Fibroblast of lung (primary cell): ENCODE measurements at places on chromosomes 12 and 14.

- no peak for DNase-seq
Observed at GRCh38 chr12:130179621-130180020, 17.4 kb downstream of the FZD10 start.

DNA sequence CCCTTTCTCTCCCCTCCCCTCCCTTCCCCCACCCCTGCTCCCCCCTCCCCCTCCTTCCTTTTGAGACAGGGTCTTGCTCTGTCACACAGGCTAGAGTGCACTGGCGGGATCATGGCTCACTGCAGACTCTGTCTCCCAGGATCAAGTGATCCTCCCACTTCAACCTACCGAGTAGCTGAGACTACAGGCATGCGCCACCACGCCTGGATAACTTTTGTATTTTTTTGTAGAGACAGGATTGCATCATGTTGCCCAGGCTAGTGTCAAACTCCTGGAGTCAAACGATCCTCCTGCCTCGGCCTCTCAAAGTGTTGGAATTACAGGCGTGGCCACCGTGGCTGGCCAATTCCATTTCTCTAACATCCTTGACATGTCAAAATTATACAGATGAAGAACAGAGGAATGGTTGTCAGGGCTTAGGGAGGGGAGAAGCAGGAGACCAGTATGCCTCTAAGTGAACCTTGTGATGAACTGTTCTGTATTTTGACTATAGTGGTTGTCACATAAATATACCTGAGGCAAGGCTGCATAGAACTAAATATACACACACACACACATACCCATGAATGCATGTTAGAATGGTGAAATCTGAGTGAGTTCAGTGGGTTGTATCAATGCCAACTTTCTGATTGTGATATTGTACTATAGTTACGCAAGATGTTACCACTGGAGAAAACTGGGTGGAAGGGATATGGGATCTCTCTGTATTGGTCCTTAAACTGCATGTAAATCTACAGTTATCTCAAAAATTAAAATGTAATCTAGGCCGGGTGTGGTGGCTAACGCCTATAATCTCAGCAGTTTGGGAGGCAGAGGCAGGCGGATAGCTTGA is 3.6 kb upstream of the CFAP73 start:
- DNase-seq, result peak; percentile 54

DNA sequence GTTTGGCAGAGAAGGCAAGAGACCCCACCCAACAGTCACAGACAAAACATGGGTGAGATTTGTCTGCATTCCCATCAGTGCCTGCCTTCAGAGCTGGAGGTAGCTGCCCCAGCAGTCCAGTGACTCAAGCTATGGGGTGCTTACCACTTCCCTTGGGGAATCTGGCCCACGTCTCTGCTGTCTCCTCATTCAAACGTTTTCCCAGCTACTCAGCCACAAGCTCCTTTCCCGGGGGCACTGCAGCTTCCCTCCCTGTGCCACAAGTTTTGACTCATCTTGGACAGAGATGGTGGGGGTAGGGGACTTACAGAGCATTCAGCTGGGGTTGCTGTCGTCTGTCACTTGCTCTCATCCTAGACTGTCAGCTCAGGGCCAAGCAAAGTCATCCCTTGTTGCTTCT is 66.6 kb downstream of the FBXL14 start:
- DNase-seq, result peak; percentile 51

DNA sequence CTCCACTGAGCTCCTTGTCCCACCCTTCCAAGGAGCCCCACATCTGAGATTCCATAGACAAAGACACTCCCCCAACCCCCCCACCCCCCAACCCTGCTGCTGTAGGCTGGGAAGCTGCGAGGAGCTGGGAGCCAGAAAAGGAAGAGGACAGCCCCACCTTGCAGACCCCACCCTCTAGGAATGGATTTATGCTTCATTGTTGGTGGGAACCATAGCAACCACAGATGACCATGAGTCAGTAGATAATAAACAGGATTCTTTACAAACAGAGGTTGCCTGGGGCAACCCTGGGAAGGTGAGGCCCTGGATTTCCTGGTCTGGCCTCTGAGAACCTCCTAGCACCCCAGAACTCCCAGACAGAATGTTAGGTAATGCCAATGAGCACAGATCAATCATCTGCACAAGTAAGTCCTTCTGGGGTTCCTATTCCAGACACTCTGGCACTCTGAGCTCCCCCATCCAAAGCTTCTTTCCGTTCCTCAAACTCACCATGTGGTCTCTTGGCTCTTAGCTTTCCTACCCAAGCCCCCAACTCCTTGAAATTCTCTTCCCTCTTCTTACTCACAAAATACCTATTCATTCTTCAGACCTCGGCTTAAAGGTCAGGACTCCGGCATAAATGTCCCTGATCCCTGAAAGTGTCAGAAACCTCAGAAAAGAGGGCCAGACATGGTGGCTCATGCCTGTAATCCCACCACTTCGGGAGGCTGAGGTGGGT is 15.2 kb upstream of the PLEKHG6 start:
- peak; percentile 74 for DNase-seq

GRCh38 chr12:1907652-1908611 is 10.5 kb downstream of the CACNA2D4 start:
- no peak for DNase-seq

DNA sequence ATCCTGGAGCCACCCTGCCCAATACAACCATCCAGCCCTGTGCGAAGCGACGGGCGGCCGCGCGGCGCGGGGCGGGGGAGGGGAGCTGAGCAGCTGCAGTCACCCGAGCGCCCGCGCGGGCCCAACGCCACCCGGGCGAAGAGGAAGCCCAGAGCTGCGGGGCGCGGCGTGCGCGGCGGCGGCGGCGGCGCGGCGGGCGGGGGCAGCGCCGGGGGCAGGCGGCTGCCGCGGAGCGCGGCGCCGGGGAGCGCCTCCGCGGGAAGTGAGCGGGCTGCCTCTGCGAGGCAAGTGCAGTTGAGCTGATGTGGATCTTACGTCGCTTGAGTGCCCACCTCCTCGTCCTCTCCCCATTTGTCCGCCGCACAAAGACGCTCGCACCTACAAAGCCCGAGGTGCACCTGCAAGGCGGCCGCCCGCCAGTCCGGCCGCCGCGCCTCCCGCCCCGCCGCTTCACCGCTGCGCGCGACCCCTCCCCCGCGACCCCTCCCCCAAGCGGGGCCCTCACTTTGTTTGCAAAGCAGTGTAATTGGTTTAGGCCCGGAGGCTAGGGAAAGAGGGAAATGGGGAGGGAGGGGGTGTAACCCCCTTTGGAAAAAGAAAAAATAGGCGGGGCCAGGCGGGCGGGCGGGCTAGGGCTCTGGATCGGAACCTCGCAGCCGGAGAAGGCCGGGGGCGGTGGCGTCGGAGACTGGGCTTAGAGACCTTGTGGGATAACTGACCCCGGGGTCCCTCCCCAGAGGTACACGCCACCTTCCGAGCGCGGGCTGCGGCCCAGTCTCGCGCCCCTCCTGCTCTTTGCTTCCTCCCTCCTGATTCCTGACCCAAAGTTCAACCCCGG is at the start of the genes FOXA1 and TTC6:
FOXA1 (minus strand) TSS at position 279 of the 838 bp plus-strand sequence; CDS start at position 2, 277 bp downstream.
TTC6 (plus strand) TSS at position 659 of the 838 bp plus-strand sequence. CDS start 26,436 bp downstream, outside the sequence.
- peak; percentile 12 for DNase-seq

DNA sequence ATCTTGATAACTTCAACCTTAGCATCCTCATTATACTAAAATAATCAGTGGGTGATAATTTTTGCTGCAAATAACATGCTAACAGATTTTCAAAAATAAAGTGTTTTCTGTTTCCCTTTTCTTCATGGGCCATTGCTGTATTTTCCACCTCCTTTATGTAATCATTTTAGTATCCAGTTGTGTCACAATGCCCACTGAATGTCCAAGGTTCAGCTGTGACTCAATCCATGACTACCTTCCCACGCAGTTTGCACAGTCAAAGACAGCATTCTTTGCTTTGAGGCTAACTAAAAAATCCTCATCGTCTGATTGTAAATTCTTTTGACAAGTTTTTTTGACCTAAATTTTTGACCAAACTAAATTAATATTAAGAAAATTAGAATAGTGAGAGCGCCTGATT is 474.1 kb downstream of the FLRT2 start:
- peak; percentile 18 for DNase-seq

DNA sequence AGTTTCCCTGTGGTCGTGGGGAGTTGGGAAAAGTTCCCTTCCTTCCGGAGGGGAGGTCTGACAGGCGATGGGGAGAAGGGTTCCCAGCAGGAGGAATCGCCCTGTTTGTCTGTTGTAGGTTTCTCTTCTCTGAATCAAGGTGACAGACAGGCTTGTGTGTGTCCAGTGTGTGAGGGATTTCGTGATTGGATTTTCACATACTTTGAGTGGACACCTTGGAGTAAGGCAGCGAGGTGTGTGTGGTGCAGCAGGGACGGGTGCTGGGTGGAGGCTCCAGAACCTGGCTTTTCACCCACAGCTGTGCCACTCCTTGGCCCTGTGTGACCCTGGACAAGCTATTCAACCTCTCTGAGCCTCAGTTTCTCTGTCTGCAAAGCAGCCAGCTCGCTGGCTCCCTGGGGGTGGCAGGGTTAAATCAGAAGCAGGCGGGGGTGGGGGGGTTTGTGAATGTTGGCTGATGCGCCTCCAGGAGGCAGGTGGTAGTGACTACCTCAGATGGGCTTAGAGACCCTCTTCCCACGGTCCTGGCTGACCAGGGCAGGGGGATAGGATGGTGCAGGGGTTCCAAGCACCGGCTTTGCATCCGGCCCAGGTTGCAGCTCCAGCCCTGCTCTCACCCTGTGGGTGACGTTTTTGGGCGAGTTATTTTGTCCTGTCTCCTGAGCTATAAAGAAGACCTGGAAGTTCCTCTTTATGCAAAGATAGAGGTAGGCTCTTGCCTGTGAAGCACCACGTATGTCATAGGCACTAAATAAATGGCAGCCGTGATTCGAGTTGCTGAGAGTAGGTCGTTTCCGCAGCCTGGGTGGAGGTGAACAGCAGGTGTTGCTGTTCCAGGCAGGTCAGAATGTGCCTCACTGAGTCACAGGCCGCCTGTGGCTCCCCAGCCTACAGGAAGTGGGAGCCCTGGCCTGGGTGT is 679 bp downstream of the BDKRB2 start:
- DNase-seq, result no peak

- DNase-seq, result peak; percentile 72
Observed at GRCh38 chr12:107515446-107515958, 170.1 kb upstream of the PWP1 start.

- peak; percentile 20 for DNase-seq
Observed at GRCh38 chr14:56555921-56556570, 23.6 kb upstream of the TMEM260 start.

DNA sequence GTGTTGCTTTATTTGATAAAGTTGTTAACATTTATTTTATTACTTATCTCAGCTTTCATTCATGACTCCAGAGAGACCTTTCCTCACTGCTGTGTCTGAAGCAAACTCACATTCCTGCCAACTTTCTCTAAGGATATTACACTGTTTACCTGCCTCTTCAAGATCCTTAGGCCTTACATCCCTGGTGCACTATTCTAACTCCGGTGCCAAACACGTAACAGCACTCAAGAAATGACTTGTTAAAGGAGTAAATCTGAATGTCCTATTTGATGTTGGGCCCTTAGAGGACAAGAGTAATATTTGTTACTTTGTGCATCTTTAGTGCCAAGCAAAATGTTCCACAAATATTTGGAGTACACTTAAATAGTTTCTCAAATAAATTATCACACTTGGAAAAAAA is 324.1 kb upstream of the FLRT2 start:
- DNase-seq, result no peak

- no peak for DNase-seq
Observed at GRCh38 chr12:92156139-92156538, 10.5 kb upstream of the BTG1 start.

DNA sequence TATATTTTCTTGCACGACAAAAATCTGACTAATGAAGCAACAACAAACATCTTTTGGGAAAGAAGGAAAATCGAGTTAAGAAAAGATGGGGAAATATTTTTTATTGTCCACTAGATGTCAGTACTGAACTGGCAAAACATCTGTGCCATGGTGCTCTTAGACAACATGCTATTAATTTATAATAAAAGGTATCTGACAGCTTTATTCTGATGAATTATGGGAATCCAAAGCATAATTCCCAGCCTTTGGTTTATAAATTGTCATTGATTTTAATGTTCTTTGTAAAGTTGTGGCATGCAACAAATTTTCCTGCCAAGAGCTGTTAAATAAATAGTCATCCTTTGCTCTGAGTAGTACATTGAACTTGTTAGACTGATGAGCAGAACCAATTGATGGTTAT is 231.2 kb downstream of the ETNK1 start:
- DNase-seq, result peak; percentile 39
